ENCODE measurements at places on chromosomes 5 and 9. TPM values are rescaled to one million over a fixed set of nuclear protein-coding genes. Genes with fewer than 3 reads are reported as not detected.

- DNase-seq = no peak
These were observed 132.6 kb upstream of the PDE4D start for GRCh38 chr5:60026161-60026560.

Gene IRX1
- 62.0 TPM for total RNA-seq

- no peak for DNase-seq
These were observed 130.2 kb upstream of the SPEF2 start for GRCh38 chr5:35487233-35488025.

Gene SPATA9
- 1.0 TPM for total RNA-seq

Gene FANCG
- total RNA-seq = 13.8 TPM

Gene ECSCR
- total RNA-seq = 34.9 TPM

DNA sequence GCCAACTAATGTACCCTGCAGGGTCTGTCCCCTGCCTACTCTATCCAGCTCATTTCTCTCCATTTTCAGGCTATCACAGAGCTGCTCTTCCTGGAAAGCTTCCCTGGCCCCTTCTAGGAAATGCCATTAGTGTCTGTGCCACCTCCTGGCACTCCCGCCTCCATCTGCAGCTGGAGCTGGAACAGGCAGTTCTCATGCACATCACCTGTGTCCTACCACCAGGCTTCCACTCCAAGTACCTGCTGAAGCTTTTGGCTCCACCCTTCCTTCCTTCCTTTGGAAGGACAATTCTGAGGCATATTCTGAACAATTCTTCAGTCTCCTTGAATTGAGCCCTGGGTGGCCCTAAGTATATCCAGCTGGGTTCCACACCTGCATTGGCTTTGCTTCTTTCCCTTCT, 156.2 kb upstream of the ZNF618 start:
- no peak for DNase-seq

All from kidney (tissue), 22 donors.